Endodermal cell (in vitro differentiated cells): ENCODE measurements at places on chromosomes 3 and 15. TPM values are rescaled to one million over a fixed set of nuclear protein-coding genes. Genes with fewer than 3 reads are reported as not detected.

FEZF2 gene
- not detected in 3 replicates for total RNA-seq

GRCh38 chr3:13167064-13167743 is 94.0 kb upstream of the IQSEC1 start:
- no peak for DNase-seq
- H3K36me3 ChIP-seq: no peaks in the 10 kb centered on the region
- H3K27me3 ChIP-seq: no peaks in the 10 kb centered on the region

DNA sequence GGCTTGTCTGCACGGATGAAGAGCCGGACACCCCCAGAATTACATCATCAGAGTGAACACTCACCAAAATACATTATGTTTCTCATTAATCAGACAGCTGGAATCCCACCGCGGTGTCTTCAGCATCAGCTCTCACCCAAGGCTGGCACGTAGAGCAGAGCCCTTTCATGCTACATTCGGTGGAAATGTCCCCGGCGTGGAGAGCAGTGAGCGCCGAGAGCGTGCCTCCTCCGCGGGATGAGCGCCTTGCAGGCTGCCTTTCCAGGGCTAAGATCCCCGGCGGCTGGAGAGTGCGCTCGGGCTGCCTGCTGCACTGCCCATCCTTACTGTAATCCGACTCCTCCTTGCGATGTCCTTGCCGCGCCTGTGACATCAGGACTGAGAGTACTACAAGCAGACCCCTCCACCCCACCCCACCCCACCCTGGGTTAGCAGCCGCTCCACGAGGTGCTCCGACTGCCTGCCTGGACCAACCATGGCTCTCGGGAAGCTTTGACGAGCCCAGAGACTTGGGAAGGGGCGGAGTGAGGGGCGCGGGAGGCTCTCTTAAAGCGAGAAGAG is at the start of gene ZNF385D:
Gene ZNF385D, minus strand, starts transcription at position 380 of the 561 bp plus-strand sequence. Its CDS starts 294 bp downstream, at position 86.
- peak within 1 kb of the TSS; percentile 82 for H3K4me3 ChIP-seq
- no peaks in the 10 kb centered on the region for H3K4me1 ChIP-seq
- no peak within 1 kb of the TSS for H3K27ac ChIP-seq
- H3K27me3 ChIP-seq: peaks cover 19% of the 10 kb centered on the region
- H3K36me3 ChIP-seq: no peaks in the 10 kb centered on the region

- no peaks in the 10 kb centered on the region for H3K36me3 ChIP-seq
- peaks cover 7% of the 10 kb centered on the region for H3K4me1 ChIP-seq
- H3K27ac ChIP-seq: no peak overlapping the region
- peak; percentile 69 for DNase-seq
- H3K4me3 ChIP-seq: peak overlapping the region; percentile 82
These were observed 3.6 kb upstream of the BAHD1 start for GRCh38 chr15:40436892-40437751.

GRCh38 chr15:95843241-95843910 is 487.1 kb upstream of the NR2F2 start:
- H3K36me3 ChIP-seq: no peaks in the 10 kb centered on the region
- H3K4me1 ChIP-seq: no peaks in the 10 kb centered on the region
- no peaks in the 10 kb centered on the region for H3K27me3 ChIP-seq
- H3K27ac ChIP-seq: peak overlapping the region; percentile 71
